ENCODE measurements at places on chromosomes 1 and 21.

GRCh38 chr1:41950820-41951219 lies 32.1 kb upstream of the HIVEP3 start:
- DNase-seq, result no peak

- no peak for DNase-seq
Observed at GRCh38 chr1:2177541-2177940, 17.0 kb downstream of the FAAP20 start.

- DNase-seq, result peak; percentile 22
Observed at GRCh38 chr1:199287647-199288046, 648.8 kb downstream of the PTPRC start.

DNA sequence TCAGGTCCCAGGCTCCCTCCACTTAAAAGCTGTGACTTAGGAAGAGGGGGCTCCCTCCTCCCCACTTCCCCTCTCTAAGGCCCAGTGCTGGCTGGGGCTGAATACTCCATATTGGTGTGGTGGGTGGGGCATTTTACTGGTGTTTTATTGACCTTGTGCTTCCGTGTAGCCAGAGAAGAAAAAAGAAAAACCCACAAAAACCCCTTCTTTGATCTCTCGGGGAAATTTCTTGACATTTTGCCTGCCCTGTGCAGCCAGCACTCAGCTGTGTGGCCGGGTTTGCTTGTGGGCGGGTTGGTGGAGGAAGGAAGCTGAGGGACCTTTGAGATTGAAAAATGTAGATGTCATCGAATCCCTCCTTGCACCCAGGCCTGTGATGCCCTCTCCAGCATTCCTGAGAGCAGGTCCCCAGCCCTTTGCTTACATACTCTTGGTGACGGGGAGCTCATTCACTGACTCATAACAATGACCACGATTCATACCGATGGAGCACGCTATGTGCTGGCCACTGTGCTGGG lies 24.8 kb downstream of the TNFRSF8 start:
- no peak for DNase-seq

DNA sequence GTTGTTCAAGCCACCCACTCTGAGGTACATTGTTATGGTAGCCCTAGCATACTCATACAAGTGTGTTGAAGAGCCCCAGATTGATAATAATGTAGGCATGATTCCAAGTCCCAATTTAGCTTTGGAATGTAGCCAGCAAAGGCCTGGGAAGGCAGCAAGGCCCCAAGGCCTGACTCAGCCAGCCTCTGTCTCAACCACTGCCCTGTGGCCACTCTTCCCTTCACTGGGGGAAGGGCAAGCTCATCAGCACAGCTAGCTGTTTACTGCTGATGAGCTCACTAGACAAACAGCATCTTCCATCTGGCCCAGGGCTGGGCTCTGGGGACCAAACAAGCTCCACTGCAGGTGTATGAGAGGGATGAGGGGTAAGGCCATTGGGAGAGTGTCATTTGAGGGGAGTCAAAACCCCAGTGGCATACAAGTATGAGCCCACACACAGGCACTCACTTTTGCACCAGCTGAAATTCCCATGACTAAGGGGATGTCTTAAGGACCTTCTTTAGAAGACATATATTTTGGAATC lies 2.2 kb upstream of the IRF6 start:
- DNase-seq, result peak; percentile 92

DNA sequence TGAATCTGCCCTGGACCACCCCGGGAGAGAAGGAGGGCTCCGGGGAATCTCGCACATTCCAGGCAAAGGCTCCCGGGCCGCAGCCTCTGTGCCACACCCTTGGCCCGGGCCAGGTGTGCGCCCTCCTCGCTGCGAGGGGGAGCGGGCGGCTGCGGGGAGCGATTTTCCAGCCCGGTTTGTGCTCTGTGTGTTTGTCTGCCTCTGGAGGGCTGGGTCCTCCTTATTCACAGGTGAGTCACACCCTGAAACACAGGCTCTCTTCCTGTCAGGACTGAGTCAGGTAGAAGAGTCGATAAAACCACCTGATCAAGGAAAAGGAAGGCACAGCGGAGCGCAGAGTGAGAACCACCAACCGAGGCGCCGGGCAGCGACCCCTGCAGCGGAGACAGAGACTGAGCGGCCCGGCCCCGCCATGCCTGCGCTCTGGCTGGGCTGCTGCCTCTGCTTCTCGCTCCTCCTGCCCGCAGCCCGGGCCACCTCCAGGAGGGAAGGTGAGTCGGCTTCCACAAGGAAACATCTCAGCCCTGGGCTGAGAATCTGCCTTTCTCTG lies at the start of gene LAMC2:
LAMC2 (plus strand) TSS at position 324 of the 550 bp plus-strand sequence; CDS start at position 413, 89 bp downstream.
- peak; percentile 15 for DNase-seq

- DNase-seq, result no peak
Observed at GRCh38 chr21:30332681-30333080, 4.8 kb downstream of the KRTAP27-1 start.

DNA sequence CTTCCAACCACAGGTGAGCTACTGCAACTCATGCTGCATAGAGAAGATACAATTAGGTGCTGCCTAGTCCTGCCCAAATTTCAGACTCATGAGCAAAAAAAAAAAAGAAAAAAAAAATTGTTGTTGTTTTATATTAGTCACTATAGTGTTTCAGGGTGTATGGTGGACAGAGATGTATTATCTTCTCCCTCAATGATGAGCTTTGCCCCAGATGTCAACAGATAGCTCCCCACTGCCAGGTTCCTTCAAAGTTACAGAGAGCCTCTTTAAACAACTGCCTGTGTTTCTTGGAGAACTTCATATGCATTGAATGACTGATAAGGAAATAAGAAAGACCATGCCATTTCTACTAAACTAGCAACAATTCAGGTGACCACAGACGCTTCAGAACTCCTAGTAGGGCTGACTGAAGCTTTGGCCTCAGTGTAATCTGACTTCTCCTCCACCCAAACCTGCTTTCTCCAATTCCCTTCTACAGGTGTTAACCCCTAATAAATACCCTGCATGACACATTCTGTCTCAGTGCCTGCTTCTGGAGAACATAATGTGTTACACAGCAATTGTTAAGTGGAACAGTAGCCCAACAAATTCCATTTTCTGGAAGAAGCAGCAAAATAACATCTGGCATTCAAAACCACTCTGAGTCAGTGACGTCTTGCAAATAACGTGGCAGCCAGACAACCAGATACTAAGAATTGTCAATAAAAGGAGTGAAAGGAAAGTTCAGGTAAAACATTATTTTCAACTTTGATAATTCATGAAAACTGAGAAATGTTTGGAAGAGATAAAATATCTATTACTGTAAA lies 147.7 kb downstream of the CDC42BPA start:
- DNase-seq, result peak; percentile 54

DNA sequence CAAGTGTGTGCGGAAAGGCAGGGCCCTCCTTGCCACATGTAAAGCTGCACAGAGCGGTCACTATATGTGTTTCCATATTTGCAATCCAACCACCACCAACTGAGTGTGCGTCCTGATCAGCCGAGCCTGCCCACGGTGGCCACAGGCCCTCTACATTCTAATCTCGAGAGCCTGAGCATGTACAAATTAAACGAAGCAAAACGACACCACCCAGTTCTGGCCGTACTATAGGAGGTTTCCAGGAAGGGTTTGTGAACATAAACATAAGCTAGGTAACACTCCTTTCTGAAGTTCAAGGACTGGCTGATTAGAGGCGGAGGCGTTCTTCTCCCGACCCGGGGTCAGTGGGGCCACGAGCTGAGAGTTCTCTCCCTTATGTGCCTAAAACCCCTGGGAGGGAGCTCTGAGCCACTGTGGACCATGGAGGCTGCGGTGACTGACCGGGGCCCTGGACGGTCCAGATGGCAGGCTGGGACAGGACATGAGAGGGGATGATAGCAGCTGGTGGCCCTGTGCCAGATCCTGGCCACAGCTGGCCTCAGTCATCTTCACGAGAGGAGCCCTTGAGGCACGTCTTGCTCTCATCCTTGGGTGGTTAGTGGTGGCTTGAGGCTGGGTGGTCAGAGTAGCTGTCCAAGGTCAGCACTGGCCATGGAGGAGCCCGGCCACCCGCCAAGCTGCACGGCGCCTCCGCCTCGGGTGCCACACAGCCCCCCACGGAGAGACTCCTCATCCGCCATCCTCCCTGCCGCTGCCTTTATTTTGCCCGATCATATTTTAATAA lies 39.1 kb upstream of the TRAPPC10 start:
- DNase-seq, result no peak

- peak; percentile 64 for DNase-seq
Observed at GRCh38 chr1:96473791-96474434, 247.7 kb upstream of the PTBP2 start.

GRCh38 chr1:208513799-208514198 lies 269.6 kb upstream of the PLXNA2 start:
- DNase-seq, result no peak

DNA sequence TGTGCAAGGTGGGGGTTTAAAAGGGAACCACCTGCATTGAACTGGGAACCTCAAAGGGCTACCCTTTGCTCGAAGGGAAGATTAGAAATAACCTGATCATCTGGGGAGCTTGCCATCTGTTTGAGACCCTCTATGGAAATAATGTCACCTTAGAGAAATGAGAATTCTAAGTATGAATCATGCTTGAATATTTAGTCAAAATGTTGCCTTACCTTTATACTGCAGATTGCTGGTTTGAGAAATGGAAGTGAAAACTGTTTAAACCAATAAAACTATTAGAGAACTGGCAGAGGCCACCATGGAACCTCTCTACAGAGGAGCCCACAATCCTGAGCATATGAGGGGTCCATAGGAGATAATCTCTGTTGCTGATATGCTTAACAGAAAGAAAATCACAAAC lies 131.2 kb upstream of the FAM78B start:
- no peak for DNase-seq

- no peak for DNase-seq
Observed at GRCh38 chr1:230394741-230395140, 31.4 kb downstream of the PGBD5 start.

GRCh38 chr1:227299688-227300087 lies 18.6 kb downstream of the CDC42BPA start:
- peak; percentile 6 for DNase-seq

- no peak for DNase-seq
Observed at GRCh38 chr1:168397806-168398205, 117.1 kb downstream of the TBX19 start.

DNA sequence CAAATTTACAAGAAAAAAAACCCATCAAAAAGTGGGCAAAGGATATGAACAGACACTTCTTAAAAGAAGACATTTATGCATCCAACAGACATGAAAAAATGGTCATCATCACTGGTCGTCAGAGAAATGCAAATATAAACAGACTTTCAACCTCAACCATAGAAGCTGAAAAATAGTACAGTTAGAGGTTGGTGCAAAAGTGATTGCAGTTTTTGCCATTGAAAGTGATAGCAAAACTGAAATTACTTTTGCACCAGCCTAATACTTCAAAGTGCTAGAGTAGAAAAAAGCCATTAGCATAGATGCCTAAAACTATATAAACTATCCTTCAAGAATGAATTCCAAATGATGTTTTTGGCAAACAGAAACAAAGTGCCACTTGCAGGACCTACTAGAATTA lies 365.8 kb upstream of the DPYD start:
- no peak for DNase-seq

DNA sequence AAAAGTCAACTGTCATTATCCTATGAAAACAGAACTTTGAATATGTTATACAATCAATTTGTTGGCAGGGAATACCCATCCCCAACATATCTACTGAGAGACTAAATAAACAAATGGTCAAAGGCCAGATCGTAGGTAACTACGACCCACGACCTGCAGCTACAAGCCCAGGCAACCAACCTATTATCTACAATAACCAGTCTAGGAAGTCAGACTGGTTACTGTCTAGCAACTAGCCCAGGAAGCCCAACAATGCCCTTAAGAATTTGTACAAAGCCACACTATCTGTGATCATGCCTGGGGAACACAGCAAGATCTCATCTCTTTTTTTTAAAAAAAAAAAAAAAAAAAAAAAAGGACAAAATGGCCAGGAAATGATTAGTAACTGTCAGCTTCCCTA lies 58.7 kb downstream of the SMYD3 start:
- no peak for DNase-seq

DNA sequence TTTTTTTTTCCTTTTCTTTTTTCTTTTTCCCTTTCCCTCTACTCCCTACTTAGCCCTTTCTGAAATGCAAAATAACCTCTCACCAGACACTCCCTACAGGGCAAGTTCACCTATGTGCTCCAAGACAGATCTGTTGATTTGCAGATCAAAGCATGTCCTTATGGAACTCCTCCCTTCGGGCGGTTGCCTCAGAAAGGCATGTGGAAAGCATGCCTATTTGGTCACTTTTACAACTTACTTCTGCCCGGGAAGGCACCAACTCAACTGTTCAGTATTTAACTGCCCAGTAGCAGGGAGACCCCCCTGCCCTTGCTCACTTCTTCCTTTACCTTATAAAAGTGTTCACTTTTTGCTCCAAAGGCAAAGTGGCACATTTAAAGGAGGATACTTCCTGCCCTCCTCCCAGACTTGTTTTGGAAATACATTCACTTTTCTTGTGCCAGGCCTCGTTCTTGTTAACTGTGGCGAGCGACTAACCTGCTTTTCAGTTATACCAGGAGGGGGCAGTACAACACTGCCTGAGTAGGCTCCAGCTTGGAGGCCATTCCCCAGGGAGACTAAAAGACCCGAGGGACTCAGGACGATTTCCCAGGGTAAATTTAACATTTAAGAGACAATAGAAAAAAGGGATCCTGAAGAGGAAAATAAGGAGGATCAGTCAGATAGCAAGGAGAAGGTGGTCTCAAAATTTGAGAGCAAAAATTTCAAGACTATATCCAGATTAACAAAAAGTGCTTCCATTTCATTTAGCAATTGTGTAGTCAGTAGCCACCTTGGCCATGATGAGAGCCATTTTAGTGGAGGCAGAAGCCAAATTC lies 12.3 kb upstream of the SLAMF7 start:
- peak; percentile 30 for DNase-seq

- no peak for DNase-seq
Observed at GRCh38 chr1:193581341-193581740, 394.9 kb upstream of the B3GALT2 start.

GRCh38 chr1:218847089-218847768 lies 326.4 kb upstream of the LYPLAL1 start:
- DNase-seq, result no peak

DNA sequence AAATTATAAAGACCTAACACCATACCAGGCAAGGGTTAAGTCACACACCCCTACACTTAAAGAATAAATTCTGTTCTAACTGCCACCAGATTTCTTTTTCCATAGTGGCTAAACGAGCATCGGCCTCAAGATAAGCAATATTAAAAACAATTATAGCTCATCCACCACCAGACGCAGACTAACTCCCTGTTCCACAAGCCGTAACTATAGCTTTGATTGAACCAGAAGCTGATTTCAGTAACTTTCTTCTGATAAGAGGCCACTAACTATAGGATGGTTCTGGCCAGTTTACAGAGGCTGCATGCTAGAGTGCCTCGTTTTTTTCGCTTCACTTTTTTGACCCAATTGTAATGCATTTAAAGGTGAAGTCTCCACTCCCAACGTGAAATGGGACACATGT lies 238.8 kb downstream of the MRPL39 start:
- no peak for DNase-seq

Measured in fibroblast of skin of right quadriceps (primary cell).